Kidney capillary endothelial cell (primary cell): ENCODE measurements at places on chromosomes 11 and 22.

DNA sequence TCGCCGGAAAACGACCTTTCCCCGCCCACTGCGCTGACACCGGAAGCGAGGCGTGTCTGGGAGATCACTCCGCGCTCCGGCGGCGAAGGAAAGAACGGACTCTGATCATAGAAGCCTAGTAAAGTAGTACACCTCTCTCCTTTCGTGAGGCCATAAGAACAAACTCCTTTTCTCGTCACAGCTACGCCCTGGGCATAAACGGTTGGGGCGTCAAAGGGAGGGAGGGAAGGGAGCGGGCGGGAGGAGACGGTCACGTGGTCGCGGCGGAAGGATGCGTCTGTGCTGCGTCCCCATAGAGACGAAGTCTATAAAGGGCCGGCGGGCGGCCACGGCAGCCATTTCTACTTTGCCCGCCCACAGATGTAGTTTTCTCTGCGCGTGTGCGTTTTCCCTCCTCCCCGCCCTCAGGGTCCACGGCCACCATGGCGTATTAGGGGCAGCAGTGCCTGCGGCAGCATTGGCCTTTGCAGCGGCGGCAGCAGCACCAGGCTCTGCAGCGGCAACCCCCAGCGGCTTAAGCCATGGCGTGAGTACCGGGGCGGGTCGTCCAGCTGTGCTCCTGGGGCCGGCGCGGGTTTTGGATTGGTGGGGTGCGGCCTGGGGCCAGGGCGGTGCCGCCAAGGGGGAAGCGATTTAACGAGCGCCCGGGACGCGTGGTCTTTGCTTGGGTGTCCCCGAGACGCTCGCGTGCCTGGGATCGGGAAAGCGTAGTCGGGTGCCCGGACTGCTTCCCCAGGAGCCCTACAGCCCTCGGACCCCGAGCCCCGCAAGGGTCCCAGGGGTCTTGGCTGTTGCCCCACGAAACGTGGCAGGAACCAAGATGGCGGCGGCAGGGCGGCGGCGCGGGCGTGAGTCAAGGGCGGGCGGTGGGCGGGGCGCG, at the start of gene ATF4:
Gene ATF4, plus strand, starts transcription at position 337 of the 880 bp plus-strand sequence. CDS start 884 bp downstream, outside the sequence.
- DNase-seq = no peak

DNA sequence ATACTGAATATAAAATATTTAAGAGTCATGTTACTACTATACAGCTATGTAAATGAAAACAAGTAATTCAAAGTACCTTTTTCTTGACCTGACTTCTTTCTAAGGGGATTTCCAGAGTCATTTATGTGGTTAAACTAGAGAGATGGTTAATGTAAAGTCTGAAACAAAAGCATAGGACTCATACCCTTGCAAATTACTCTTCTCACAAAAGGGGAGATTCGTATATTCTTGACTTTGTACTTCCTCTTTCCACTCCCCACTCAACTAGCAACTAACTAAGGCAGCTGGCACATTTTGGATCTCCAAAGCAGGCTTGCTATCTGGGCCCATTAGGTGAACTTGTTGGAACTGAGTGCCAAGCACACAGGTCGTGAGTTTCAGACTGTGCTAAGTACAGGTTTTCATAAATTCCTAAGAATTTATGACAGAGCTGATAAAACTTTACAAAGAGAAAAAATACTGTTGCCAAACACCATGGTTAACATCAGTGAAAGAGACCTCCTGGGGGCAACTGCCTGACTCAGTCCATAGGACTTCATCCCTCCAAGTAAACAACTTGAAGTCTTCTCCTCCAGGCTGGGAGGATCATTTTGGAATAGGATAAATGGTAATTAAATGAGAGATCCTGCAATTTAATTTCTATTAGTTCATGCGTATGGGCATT, 77.0 kb upstream of the DDI1 start:
- no peak for DNase-seq

DNA sequence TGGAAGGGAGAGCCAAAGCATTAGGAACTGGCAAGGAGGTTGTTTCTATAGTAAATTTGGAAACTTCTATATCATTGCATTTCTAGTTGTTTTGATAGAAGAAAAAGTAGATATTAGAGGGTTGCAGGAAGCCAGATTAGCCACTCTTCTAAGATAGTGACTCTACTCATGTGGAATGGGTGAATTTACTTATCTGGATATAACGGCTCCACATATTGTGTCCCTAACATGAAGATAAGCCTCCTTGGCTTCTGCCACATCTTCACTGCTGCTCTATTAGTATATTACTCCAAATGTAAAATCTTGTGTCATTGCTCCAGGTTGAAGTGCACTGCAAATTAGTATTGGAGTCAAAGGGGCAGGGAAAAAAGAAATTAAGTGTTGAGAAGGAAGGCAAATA, 283.3 kb downstream of the CASP12 start:
- no peak for DNase-seq

DNA sequence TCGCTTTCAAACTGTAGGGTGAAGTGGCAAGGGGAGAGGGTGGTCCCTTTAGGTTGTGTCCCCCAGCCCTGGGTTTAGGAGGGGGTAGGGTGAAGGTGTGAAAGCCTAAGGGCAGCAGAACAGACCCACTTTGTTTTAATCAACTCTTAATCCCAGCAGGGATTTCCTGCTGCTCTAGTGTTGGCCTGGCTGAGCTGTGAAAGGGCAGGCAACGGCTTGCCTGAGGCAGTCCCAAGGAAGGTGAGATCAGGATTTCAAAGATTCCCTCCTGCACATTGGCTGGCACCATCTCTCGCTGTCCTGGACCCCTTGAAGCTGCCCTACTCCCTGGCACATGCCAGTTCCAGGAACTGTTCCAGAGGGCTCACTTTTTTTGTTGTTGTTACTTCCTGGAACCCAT, 221.3 kb downstream of the INSC start:
- DNase-seq = no peak

GRCh38 chr11:28017816-28018215, 90.1 kb downstream of the KIF18A start:
- DNase-seq = no peak
